Activated CD8-positive, alpha-beta memory T cell treated with anti-CD3 and anti-CD28 coated beads for 1 hour (primary cell): ENCODE measurements at places on chromosomes 4 and X.

DNA sequence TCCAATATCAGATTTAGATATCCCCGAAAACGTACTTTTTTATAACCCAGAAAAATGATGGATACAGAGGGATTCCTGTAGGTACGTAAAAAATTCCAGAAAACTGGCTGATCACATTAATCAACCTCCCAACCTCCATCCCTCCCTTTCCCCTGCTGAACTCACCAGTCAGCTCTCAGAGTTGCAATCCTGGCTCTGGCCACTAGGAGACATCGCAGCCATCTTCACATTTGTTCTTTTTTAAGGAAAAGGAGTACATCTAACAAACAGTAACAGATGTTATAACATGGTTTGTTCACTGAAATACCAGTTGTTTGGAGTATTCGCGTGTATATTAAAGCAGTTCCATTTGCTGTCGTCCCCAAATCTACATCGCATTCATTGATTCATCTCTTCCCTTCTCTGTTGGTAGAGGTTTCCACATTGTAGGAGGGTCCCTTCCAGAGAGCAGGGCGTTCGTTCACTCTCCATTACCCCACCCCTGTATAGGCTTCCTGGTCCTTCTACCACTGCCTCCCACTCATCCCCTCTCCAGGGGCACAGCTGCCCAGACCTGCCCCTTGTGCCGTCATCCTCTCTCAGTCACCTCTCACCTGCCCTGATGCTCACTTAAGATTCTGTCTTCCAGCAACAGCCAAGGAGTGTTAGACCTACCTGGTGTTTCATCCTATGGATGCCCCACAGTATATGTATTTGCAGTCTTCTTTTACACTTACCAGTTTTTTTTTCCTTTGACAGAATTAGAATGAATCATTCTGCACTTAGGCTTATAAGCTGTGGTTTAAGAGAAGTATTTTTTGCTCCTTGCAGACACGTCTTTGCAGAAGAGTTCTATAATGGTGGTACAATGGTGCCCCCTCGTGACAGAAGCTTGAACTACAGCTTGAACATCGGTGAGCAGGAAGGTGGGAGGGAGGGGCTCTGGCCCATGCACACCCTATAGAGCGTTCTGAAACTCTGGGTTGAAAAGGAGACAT, 36.8 kb upstream of the RAB40AL start:
- peak; percentile 33 for DNase-seq

GRCh38 chr4:159706704-159707103, 603.8 kb downstream of the RAPGEF2 start:
- no peak for DNase-seq

DNA sequence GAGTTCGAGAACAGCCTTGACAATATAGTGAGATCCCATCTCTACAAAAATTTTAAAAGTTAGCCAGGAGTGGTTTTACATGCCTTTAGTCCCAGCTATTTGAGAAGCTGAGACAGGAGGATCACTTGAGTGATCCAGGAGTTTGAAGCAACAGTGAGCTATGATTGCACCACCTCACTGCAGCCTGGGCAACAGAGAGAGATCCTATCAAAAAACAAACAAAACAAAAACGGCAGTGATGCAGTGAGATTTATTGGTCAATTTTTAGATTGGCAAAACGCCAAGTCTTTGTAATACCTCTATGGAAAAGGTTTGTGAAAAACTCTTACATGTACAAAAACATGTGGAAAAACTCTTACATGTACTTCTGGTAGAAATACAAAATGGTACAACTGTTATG, 91.3 kb downstream of the PTPN13 start:
- no peak for DNase-seq

GRCh38 chr4:145315811-145316225, 135.4 kb upstream of the OTUD4 start:
- DNase-seq: no peak

DNA sequence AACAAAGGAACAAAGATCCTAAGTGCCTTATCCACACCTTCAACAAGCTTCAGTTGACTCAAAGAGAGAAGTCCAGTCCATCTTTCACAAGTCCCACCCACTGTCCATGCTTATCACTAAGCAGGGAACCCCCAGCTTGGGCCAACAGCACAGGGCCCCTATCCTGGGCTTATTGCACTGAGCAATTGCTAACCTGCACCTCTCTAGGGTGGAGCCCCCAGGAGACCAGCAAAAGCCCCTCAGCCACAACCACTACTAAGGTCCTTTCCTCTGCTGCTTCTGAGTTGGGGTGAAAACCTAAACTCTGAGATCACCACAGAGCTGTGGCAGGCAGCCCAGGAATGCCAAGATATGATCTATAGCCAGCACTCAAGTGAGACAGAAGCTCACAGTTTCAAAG, 96.7 kb upstream of the PBDC1 start:
- no peak for DNase-seq

DNA sequence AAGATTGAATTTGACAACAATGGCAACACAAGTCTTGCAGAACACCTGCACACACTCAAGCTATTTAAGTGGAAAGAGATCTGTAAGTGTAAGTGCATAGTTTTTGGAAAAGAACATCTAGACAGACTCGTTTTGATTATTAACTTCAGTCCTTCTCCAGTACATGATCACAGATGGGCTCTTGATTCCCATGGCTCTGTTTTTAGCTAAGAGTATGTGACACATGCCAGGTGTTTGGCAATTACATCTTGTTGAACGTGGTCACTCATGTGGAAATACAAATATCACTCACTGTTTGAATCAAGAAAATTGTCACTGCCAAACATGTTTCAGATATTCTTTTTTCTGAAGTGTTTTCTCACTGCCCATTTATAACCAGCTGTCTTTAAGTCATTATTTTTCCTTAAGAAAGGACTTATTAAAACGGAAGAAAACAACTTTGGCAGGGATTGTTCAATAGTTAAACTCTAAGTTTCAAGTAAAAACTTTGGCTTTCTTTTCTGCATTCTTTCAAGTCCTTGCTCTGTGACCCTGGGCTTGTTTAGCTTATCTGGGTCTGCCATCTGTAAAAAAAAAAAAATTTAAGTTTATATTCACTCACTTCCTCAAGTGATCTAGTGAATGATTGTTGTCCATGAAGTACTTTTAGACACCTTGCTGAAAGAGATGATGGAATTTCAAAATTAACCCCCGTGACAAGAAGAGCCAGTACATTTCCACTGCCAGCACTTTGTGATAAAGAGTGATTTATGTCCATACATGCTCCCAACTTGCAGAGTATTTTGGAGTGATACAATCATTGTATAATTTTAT, 125.4 kb downstream of the ATXN3L start:
- DNase-seq: no peak

- no peak for DNase-seq
These were observed 50.4 kb upstream of the PTPN13 start for GRCh38 chr4:86543560-86544309.

GRCh38 chr4:96120206-96120605, 280.3 kb downstream of the PDHA2 start:
- DNase-seq: no peak

- DNase-seq: no peak
These were observed 191.6 kb upstream of the GALNTL6 start for GRCh38 chr4:171621646-171622045.
